ENCODE measurements at places on chromosomes 5 and 9.

DNA sequence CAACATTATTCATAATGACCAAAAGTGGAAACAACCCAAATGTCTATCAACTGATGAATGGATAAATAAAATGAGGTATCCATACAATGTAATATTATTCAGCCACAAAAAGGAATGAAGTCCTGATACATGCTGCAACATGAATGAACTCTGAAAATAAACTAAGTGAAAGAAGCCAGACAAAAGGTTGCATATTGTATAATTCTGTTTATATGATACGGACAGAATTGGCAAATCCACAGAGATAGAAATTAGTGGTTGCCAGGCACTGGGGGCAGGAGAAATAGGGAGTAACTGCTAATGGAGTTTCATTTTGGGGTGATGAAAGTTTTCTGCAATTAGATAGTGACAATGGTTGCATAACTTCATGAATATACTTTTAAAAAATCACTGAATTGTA is 47.0 kb downstream of the KIF24 start:
- no peak for DNase-seq

- DNase-seq, result no peak
Observed at GRCh38 chr9:129176701-129177442, 1.2 kb downstream of the IER5L start.

DNA sequence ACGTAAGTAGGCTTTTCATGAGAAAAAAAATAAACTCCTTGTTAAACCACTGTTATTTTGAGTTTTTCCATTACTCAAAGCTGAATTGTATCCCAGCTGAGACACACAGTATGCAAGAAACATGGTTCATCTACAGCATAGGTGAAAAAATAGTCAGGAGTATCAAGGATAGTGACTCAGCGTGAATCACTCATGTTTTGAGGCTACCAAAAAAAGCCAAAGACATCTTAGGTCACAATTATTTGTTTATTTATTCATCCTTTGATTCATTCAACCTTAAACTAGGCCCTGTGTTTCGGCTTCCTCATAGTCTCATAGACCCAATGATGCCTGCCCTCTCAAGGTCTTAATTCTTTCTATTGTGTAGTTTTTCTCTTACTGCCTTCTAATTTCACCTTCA is 32.9 kb upstream of the STX17 start:
- DNase-seq, result no peak

GRCh38 chr9:89815061-89815902 is 210.5 kb downstream of the GADD45G start:
- DNase-seq, result no peak

DNA sequence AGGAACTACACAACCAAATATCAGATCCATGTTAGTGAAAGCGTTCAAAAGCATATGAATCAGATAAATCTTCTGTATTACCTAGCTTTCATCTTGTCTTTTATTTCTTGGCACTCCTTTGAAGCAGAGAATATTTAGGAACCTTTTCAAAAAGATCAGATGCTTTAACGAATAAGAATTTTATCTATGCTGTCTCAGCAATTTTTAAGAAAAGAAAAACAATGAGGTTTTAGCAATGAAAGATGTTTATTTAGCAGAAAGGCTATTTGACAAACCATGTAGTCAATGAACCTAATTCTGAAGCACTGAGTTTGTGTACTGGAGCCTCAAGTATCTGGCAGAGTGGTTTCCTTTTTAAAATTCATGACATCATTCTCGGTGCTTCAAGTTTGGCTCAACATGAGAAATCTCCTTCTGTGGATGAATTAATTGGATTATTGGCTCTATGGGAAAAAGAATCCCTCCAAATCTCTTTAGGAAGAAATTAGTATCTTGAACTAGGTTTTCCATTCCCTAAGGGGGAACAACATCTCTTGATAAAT is 534.7 kb downstream of the CAAP1 start:
- DNase-seq, result no peak

GRCh38 chr5:59351076-59351794 is 542.3 kb downstream of the PDE4D start:
- DNase-seq, result no peak

- DNase-seq, result no peak
Observed at GRCh38 chr5:170885256-170885655, 23.4 kb downstream of the RANBP17 start.

DNA sequence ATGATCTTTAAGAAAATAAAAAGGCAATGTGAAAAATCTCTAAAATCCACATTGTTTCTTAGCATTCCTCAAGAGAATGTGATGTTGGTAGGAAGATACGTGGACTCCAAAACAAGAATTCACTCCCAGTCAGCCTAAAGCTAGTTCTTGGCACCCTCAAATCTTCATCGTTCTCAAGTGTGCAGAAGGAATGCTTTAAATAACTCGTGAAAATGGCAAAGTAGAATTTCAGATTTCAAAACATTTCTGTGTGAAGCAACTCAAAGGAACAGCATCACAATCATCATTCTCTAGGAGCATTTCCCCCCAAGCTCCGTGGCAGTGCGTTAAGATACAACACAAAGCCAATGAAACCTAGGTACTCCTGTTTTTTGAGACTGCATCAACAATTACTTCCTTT is 185.1 kb upstream of the DMAC1 start:
- DNase-seq, result no peak

DNA sequence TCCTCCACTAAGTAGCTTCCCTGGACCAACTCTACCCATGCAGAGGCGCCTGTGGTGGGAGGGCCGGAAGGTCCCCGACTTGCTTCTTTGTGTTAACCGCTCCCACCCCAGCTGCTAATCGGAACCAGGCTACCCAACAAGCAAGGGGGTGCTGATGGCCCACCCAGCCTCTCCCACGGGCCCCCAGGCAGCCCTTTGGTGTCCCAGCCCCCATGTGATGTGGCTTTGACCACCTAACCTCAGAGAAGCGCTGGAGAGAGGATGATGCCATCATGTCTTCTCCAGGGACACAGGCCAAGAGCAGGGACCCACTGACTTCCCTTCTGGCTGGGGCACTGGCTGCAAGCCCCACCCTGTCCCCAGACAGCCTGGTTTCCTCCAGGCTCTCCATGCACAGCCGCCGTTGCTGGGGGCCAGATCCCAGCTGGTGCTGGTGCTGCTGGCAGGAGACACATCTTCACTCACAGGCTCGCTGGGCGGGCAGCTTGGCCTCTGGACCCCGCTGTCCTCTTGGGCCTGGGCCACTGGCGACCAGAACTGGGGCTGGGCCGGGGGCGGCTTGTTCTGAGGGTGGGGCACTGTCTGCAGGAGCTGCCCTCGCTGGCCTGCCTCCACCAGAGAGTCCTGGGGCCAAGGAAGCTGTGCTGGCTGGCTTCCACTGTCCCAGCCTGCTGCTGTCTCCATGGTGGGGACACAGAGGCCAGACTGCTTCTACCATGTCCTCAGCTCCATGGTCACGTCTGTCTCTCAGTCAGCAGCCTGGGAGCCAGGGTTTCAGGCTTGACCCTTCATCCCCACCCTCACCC is 27.8 kb downstream of the LAMC3 start:
- no peak for DNase-seq

- DNase-seq, result no peak
Observed at GRCh38 chr5:11640158-11640873, 263.9 kb downstream of the CTNND2 start.

DNA sequence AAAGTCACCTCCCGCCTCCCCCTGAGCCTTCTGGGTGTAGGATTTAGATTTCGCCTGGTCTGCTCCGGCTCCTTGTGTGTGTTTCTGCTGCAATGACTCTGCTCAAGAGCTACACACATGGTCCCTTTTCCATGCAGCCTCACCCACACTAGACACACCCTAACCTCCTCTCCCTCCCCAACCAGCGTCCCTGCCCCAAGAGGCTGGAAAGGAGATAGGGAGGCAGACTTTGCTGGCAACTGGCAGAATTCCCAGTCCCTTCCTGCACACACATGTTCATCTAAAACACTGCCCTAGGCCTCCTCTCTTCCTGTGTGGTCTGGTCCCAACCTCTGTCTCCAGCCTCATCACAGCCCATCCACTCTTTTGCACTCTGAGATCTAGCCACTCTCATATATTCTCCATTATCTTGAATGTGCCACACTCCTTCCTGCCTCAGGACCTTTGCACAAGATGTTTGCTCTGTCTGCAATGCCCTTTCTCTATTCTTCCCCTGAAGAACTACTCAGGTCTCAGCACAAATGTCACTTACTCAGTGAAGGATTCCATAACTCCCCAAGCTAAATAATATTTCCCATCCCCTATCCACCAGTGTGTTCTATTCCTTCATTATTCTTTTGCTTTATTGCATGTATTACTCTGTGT is 253.8 kb downstream of the CDK5RAP2 start:
- no peak for DNase-seq

DNA sequence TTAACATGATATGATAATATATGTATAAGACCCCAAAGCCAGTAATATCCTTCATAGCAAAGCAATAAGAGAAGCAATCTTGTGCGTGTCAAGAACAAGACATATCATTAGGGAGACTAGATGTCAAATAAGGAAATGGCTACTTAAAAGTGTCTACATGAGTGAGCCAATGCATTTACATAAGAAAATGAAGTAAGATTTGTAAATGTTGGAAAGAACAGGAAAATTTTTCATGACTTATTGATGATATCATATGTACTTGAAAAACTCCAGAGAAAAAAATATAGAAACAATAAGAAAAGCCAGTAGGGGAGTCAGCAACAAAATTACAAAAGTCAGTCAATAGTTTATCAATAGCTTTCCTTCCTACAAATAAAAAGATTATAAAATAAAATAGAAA is 13.8 kb upstream of the MCTP1 start:
- no peak for DNase-seq

DNA sequence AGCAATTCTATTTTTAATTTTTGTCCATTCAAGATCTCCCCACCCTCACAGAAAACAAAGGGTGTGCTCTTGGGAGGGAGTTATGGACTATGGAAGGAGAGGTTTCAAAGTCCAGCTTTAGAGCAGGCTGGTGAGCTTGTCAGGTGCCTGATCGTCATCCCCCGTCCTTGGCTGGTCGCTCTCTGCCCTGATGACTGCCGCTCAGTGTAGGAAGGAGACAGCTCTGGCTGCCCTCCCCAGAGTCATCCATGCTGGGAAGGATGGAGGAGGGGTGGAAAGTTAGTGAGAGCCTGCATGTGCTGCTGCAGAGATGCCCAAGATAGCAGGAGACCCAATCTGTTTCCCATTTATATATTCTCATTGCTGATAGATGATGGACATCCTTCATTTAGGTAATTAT is 96.6 kb downstream of the NLN start:
- no peak for DNase-seq

GRCh38 chr9:7591501-7591900 is 208.1 kb downstream of the DMAC1 start:
- DNase-seq, result no peak

- peak; percentile 31 for DNase-seq
Observed at GRCh38 chr9:69483886-69484422, 158.9 kb downstream of the ENTREP1 start.

DNA sequence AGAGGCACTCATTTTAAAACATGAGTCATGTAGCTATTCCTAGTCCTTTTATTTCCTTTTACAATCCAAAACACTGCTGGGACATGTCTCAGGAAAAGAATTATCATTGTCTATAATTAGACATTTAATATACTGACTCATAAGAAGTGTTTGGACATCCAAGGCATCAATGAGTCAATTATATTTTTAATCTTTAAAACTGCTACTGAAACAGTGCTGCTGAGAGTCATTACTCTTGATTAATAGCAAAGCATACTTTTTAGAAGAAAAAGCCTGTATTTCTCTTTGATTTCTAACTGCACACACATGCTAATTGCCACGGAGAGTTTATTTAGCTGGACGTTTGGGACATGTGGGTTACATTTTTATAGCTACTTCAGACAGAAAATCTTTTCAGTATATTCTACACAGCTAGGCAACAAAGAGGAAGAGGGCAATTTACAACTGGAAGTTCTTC is 1249.0 kb upstream of the CDH18 start:
- no peak for DNase-seq

DNA sequence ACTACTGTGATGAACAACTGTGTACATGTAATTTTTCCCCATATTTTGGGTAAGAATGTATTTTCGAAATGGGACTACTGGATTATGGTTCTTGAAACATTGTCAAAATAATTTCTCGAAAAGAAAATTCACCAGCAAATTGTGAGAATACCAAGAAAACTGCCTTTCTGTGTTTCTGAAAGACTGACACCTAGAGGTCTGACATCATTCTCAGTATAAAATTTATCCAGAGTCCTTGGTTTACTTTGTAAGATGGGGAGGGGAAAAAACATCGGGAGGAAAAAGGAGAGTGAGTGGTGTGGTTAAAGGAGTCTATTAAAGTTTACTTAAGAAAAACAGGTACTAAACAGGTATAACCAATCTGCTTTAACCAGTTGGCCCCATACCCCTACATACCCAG is 149.2 kb downstream of the CEP120 start:
- no peak for DNase-seq

DNA sequence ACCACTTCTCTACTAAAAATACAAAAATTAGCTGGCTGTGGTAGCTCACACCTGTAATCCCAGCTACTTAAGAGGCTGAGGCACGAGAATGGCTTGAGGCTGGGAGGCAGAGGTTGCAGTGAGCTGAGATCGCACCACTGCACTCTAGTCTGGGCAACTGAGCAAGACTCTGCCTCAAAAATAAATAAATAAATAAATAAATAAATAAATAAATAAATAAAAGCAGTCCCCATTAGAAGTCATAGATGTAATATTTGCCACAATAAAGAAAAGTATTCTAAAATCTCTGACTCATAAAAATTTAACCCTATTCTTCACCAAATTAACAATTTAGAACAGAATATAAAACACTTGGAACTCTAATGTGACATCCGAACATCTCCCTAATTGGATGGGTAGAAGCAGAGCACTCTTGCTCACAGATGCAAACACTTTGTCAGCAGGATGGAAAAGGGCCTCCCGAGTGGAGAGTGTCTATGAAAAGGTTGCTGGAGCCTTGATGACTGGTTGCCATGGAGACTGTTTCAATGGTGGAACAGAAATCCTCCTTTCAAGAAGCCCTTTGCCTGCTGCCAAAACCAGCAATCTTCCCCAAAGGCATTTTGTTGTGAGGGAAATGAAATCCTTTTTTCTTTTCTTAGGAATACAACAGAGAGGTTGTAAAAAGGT is 38.9 kb upstream of the TRAF1 start:
- DNase-seq, result no peak

GRCh38 chr9:113638897-113639296 is 175.4 kb downstream of the RGS3 start:
- DNase-seq, result no peak

GRCh38 chr5:36688722-36689121 is 82.3 kb downstream of the SLC1A3 start:
- peak; percentile 74 for DNase-seq

DNA sequence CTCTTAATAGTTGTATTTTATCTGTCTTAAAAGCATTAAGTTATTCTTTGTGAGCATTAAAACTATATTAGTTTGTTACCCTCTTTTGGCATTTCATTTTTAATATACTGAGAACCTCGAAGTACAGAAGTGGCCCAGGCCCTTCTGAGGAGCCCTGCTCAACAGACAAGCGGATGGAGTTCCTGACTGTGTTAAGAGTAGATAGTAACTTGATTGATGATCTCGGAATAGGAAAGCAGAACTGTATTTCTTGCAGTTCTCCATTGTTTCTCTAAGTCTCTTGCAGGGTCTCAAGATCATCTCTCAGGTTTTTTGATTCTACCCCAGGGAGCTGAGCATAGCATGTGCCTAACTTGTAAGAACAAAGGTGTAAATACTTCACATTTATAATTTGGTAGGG is 139.6 kb downstream of the SMARCA2 start:
- DNase-seq, result no peak

- DNase-seq, result no peak
Observed at GRCh38 chr9:106891286-106891685, 28.3 kb downstream of the ZNF462 start.
